ENCODE measurements at places on chromosomes 7 and 10. TPM values are rescaled to one million over a fixed set of nuclear protein-coding genes. Genes with fewer than 3 reads are reported as not detected.

The COL26A1 gene
- not detected for total RNA-seq

The RELN gene
- total RNA-seq: not detected

The ATP6V1F gene
- 107 TPM for total RNA-seq

The MBL2 gene
- not detected for total RNA-seq

The POU6F2 gene
- not detected for total RNA-seq

The HEPACAM2 gene
- not detected for total RNA-seq

The MMD2 gene
- total RNA-seq: not detected

The COL13A1 gene
- total RNA-seq: not detected

The HOXA13 gene
- total RNA-seq: not detected

Measured in T-helper 2 cell treated with Interferon-gamma antibody and Interleukin-4, amounts not matched to agents 100 ng/mL and 5 ng/mL, for 36 hours (primary cell).